ENCODE measurements at places on chromosomes 13 and 19.

DNA sequence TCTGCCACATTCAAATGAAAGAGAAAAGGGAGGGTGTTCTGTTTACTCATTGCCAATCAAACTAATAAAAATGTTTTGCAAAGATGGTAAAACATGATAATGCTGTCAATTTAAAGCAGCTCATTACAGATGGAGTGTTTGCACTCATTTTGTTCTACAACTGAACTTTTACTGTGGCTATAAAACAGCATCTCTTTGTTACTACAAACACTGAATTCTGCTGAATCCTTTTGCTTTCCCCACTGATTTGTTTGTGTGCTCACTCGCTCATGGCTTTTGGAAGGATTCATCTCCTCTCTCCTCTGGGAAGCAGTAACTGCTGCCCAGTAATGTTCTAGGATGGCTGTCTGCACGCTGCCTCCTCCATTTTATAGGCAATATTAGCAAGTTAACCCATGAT lies 434.5 kb downstream of the PCDH9 start:
- DNase-seq, result no peak

- peak; percentile 68 for DNase-seq
Measured at GRCh38 chr13:21310220-21310619, 133.8 kb downstream of the MRPL57 start.

DNA sequence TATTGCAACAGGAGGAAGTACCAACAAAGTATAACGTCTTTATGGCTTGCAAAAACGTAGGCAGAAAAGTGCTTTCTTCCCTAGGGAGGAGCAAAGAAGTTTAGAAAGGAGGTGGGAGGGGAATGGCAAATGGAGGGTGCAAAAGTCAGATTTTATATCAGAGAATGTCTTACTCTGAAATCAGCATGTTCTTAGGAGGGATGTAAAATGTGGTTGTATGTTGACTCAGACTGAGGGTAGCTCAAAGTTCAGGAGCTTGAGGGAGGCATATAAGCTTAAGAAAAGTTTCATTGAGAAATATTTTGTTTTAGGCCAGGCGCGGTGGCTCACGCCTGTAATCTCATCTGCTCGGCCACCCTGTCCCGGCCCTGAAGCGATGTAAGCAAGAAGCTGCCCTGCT lies 1.7 kb downstream of the ZNF90 start:
- peak; percentile 3 for DNase-seq

DNA sequence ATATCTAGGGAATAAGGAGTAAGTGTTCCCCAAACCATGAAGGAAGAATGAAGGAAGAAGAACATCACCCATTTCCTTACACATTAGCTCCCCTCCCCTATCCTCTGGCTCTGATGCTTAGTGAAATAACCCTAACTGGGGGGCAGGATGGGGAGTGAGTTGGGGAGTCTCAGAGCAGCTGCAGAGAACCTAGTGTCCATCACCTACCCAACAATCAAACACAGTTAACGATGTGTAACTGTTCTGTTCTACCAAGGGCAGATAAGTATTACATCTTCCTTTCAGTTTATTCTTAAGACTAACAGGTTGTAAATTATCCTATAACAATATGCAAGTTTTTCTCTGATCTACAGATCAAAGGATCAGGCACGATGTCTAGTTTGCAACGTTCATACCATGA lies 12.8 kb downstream of the ELF1 start:
- no peak for DNase-seq

DNA sequence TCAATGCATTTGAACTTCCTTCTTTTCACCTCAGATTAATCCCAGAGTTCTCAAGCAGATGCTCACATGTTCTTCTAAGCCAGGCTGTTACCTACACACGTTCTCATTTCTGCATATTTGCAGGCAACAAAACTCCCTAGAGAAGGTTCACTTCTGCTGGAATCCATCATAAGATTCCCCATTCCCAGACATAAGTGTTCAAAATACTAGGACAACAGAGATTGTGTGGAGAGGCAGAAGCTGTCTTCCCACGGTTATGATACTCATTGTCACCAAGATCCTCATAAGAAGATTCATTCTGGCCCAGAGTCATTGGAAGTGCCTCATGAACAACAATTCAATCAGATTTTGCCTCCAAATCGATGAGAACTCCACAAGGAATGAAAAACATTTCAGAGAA lies 931.6 kb upstream of the MIR17HG start:
- peak; percentile 17 for DNase-seq

GRCh38 chr19:41533671-41534215 lies 42.2 kb upstream of the CEACAM21 start:
- DNase-seq, result no peak

DNA sequence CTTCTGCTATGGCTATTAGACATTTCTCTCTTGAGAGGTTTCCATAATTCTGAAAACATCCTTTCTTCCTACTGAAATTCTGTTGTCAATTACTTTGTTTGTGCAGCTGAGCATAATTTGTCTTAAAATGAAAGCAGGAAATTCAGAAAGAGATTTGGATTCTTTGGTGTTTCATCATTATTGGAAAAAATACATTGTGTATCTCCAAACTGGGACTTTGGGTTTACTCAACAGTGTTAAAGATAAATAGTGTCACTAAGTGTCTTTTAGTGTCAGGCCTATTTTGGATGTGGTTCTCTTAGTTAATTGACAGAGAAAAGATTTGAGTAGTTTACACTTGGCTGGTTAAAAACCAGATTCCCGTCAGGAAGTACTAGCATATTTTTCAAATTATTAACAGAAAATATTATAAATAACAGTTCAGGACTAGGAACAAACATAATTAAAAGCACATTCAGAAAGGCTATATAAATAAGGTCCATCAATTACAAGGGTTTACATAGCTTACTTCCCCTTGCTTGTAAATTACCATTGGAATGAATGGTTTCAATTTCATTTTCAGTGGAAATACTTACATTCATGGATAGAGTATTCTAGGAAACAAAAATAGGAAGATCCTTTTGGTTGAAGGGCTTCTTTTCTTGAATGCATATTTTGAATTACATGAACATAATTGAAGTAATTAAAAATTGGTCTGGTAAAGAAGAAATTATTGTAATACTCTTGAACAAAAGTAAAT lies 483.1 kb downstream of the GPC6 start:
- peak; percentile 7 for DNase-seq

GRCh38 chr19:18119013-18119716 lies 21.6 kb downstream of the MAST3 start:
- DNase-seq, result no peak

Data from EL (cell line).